ENCODE measurements at places on chromosomes 13 and 19. TPM values are rescaled to one million over a fixed set of nuclear protein-coding genes. Genes with fewer than 3 reads are reported as not detected.
A peak's percentile ranks its signal among the peaks of the same experiment; 100 is the strongest.

OR7D2 gene
- 0.16 TPM for total RNA-seq

FREM2 gene
- total RNA-seq, result not detected

ZNF99 gene
- 0.11 TPM for total RNA-seq

NBEA gene
- total RNA-seq, result 21.0 TPM

ITGBL1 gene
- total RNA-seq, result 2.2 TPM

FBL gene
- total RNA-seq, result 63.1 TPM

FAM216B gene
- total RNA-seq, result 0.99 TPM

GRCh38 chr13:46948338-46948737 lies 51.5 kb upstream of the HTR2A start:
- no peak for DNase-seq

GRCh38 chr13:109331898-109332297 lies 454.5 kb downstream of the IRS2 start:
- DNase-seq, result no peak

- DNase-seq, result no peak
Measured at GRCh38 chr13:28620011-28620830, 38.7 kb upstream of the POMP start.

DNA sequence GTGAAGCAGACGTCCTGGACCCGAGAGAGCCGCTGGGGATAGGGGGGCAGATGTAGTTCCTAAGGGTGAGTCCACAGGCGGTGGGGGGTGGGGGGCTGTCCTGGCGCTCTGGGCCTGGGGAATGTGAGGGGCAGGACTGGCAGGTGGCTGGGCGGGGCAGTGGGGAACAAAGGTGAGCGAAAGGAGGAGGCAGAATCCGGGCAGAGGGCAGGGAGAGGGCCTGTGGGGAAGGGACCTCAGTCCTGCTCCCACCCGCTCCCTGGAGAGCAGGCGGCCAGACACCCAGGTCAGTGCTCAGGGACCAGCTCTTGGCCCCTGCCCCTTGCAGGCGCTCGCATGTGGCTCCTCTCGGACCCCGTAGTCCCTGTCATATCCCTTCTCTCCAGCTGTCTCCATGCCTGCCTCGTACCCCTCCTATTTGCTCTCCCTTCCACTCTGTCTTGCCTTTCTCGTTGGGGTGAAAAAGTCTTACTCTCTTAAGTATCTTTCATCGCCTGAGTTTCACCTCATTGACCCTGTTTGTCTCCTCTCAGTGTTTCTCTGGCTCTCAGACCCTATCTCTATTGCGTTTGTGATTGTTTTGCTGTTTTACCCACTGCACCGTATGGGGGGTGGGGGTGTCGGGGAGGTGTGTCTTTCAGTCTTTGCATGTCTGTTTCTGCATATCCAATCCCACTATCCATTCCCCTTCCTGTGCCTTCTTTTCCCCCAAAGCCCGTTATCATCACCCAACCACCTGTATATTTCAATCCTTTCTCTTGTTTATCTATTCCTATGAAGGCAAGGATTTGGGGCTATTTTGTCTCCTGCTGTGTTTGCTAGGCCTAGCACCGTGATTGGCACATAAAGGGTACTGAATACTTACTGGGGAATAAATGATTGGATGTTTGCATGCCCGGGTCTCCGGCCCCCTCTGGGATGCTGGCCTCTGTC lies 5.8 kb downstream of the SPHK2 start:
- DNase-seq, result no peak

DNA sequence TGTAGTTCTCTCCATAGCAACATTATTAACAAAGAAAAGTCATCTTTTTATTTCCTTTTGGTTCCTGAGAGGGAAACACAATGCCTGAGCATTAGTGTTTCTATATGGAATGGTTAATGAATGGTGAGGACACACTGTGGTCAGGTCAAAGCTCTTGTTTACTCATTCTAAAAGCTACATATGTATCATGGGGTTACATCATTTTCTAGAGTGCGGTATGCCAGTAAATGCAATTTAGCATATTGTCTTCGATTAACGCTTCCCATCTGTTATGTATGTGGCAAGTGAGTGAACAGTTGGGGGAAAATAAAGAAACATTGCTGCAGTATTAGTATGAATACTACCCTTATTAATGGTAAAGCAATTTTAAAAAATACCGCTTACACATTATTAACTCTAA lies 1152.2 kb upstream of the SPRY2 start:
- no peak for DNase-seq

- no peak for DNase-seq
Measured at GRCh38 chr19:19206938-19207337, 3.7 kb upstream of the NR2C2AP start.

GRCh38 chr19:48252609-48253008 lies 3.1 kb downstream of the CARD8 start:
- DNase-seq, result no peak

DNA sequence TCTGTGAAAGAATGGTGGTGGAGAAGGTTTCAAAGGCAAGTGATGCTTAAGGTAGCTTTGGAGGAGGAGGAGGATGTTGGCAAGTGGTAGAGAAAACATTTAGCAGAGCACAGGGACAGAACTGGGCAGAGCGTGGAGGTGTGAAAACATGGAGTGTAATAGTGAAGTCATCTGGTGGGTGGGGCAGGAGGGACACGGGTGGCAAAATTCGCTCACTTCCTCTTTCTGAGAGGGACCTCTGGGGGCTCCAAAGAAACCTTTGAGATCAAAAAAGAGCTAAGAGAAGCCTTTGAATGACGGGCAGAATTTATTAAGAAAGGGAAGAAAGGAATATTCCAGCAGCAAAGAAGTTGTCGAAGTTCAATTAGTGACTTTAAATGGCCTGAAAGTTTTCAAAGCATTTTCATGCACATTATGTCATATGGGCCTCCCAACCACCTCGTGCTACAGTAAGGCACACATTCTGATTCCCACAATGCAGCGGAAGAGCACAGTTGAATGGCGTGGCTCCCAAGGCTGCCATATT lies 82.8 kb downstream of the STARD13 start:
- no peak for DNase-seq

- DNase-seq, result no peak
Measured at GRCh38 chr13:43947897-43948458, 68.3 kb downstream of the LACC1 start.

DNA sequence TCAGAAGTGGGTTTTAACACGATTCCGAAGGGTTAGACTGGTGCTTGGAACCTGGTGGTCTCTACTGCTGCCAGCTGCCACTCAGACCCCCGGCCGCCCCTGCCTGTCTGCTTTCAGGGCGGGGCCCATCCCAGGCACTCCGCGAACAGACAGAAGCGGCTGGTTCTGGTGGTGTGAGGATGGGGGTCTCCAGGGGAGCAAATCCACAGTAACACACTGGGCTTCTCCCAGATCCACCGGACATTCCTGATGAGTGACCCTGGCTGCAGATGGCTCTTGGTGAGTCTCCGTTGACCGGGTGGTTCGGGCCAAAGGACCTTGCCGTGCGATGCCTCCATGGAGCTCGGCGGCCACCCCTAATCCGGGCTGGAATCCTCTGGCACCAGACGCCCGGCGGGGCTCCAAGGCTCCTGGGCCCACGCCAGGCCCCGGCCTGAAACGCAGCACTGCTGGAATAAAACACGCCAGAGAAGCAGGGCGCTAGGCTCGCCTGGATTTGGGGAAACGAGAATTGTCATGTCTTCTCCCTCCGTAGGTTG lies 2.1 kb upstream of the PTBP1 start:
- no peak for DNase-seq

DNA sequence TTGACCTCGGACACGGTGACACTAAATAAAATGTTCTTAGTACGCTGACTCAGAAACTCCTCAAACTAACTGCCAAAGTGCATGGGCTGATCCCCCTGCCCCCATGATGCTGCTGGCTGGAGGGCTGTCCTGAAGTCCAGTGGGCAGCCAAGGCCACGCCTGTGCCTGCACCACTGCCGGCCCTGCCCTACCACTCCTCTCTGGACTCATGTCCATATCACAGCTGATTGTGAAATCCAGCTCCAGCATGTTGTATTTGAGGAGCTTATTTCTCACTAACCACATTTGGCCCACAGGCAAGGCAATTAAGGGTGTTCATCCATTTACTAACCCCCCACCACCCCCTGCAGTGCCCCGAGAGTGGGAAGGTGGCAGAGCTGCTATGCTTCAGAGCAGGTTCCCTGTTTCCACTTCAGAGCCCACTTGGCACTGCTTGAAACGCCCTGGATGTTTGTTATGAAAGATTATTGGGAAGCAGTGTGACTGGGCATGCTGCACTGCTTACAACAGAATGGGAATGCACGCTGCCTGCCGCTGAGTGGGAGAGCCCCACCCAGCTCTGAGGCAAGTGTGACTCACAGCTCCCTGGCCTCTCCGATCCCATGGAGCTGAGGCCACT lies 114.0 kb downstream of the UQCRFS1 start:
- DNase-seq, result peak; percentile 57

DNA sequence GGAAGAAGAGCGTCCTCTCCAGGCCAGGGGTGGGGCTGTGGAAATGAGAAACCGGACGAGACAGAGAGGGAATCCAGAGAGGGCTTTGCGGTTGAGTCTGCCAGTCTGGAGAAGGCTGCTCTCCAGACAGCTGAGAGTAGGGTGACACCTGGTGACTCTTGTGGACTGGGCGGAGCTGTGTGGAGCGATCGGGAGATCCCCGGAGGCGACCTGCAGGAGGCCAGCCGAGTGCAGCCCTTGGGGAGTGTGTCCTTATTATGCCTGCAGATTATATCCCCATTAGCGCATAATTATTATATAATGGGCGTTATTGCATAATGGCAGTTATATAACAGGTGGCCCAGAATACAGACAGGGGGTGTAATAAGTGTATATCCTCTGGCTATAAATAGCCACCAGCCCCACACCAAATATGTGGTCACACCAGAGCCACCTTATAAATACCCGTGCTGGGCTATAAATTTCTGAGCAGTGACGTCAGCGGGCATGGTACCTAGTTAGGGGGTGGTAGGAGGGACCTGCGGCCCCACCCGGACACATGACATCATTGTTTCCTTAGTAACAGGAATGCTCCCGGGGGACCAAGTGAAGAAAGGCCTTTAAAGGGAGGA lies 41.2 kb downstream of the NFIX start:
- no peak for DNase-seq

- no peak for DNase-seq
Measured at GRCh38 chr19:11091703-11092153, 2.5 kb downstream of the LDLR start.

DNA sequence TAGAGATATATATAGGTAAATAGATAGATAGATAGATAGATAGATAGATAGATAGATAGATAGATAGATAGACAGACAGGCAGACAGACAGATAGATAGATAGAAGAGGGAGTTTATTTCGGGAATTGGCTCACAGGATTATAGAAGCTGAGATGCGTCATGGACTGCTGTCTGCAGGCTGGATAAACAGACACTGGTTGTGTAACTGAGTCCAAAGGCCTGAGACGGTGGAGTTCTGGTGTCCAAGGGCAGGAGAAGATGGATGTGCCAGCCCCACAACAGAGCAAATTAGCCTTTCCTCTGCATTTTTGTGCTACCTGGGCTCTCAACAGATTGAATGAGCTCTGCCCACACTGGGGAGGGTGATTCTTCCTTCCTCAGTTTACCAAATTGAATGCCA lies 2.7 kb downstream of the CYP4F3 start:
- no peak for DNase-seq

GRCh38 chr13:64917566-64917965 lies 2312.6 kb downstream of the PCDH9 start:
- no peak for DNase-seq

GRCh38 chr13:96243376-96243775 lies 153.5 kb downstream of the HS6ST3 start:
- no peak for DNase-seq

Measured in left ventricle myocardium inferior (tissue), 1 donor.